ENCODE measurements at places on chromosomes 12 and 14.

- no peak for DNase-seq
These were observed 2.8 kb downstream of the FBXL14 start for GRCh38 chr12:1591543-1591942.

DNA sequence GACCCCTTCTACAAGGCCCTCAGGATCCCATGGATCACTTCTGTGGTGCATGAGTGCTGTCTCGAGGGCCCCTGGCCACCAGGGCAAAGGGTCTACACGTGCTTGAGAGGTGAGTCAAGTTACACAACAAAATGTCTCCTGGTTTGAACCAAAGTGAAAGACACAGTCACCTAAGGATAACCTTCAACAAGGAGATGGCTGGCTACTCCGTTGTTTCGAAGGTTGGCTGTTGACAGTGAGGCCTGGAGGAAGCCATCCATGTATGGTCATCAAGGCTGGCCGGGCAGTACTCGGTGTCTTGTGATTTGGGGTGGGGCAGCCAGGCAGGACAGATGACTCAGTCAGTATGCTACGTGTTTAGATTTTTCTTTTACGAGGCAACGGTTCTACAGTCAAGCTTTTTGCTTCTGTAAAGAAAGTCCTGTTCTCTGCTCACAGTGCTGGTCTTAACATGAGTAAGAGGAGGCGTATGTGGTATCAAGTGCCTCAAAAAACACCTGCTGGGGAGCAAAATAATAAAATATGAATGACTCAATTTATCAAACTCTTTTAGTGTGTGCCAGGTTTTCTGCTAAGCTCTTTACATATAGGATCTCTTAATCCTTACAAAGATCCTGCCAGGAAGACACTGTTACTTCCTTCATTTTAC is 18.0 kb upstream of the NT5DC3 start:
- DNase-seq, result peak; percentile 68

DNA sequence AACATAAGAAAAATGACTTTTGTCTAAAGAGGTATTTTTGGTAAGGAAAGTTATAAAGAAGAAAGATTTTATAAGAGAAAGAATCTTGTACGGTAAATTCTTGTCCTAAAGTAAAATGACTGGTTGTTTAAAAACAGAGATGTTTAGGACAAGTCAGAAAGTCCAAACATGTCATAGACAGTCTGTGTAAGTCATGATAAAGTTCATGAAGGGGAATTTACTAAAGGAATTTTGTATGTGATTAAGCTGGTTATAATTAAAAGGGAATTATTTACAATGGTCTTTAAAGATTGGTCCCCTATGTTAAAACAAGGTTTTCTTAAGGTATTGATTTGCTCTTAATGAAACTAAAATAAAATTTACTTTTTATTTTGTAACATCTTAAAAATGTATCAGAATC is 269.4 kb upstream of the CCDC196 start:
- no peak for DNase-seq

GRCh38 chr14:20295067-20295466 is 10.7 kb downstream of the TTC5 start:
- no peak for DNase-seq

DNA sequence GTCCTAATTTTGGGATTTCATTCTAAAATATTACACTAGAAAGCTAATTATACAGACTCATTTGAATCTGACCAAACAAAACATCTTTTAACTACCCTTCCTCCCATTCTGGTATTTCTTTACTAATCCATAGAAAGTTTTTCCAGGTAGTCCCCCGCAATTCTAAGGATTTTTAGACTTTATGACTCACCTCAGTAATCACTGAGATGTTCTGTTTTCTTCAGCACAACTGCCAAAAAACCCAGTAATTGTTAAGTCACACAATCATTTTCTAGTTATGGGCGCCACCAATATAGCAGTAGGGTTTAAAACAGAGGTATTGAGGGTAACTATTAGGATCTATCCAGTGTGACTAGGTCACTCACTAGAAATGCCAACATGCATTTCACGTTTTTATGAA is 1.6 kb upstream of the ARID4A start:
- DNase-seq, result no peak

- no peak for DNase-seq
These were observed 562 bp downstream of the EAPP start for GRCh38 chr14:34538871-34539406.

GRCh38 chr12:133264173-133264572 is 28.5 kb upstream of the ANHX start:
- no peak for DNase-seq

DNA sequence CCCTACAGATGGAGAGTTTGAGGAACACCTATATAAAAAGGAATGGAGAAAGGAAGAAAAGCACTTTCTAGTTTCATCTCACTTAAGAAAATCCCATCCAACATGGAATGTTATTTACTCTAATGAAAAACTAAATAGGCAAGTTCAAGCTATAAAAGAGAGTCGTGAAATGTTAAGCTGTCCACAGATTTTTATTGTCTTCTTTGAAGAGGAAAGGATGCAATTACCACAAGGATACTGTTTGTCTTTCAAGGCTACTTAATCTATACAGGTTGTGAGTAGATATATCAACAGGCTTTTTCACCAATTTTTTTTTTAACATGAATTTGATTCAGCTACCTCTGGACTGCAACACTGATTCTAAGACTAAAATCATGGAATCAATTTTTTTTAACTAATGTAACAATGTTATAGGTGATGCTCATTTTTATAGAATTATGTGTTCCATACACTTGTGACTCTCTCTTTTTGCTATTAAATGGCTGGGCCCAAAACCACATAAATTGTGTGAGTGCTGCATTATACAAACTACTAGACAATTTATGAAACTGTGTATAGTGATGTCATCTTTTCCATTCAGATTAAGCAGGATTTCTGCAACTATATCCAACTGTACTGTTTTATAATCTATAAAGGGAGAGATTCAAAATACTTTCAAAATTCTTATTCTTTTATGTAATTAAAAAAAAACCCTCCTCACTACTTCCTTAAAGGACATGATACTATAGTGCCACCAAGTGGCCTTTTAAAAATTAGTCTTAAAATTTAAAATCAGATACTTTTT is 26.8 kb upstream of the BMAL2 start:
- no peak for DNase-seq

GRCh38 chr14:31457665-31458659 is 656 bp upstream of the DTD2 start:
- no peak for DNase-seq

- DNase-seq, result no peak
These were observed 3.6 kb downstream of the BTBD6 start for GRCh38 chr14:105251920-105252319.

DNA sequence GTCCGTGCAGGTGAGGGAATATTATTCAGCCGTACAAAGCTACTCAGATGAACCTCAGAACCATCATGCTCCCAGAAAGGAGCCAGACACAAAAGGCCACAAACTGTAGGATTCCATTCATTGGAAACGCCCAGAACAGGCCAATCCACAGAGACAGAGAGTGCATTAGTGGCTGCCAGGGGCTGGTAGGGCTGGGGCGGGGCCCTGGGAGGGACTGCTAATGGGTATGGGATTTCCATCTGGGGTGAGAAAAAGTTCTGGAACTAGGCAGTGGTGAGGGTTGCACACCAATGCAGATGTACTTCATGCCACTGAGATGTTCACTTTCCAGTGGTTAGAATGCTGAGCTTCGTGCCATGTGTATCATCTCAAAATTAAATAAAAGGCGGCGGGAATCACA is 101.1 kb downstream of the RFLNA start:
- DNase-seq, result no peak

All from ascending aorta (tissue), 2 donors.